SIG-M5 (cell line): ENCODE measurements at places on chromosomes 4 and X.

DNA sequence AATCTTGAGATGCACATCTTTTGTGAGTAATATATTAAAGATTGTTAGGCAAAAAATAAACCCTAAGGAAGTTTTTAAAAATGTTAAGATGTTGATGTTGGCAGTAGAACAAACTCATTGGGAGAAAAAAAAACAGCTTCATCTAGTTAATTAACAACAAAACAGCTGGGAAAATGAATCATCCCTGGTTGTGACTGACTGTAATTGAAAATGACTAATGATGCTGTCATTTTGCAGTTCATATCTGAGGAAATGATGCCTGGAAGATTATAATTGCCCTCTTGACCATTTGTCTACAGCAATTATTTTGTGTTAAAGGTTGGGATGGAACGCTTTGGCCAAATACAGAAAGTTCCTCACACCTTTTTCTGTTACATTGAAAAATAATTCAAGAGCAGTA, 760.4 kb upstream of the FTHL17 start:
- no peak for DNase-seq

GRCh38 chr4:184384810-184385557, 89.4 kb downstream of the IRF2 start:
- DNase-seq: no peak

DNA sequence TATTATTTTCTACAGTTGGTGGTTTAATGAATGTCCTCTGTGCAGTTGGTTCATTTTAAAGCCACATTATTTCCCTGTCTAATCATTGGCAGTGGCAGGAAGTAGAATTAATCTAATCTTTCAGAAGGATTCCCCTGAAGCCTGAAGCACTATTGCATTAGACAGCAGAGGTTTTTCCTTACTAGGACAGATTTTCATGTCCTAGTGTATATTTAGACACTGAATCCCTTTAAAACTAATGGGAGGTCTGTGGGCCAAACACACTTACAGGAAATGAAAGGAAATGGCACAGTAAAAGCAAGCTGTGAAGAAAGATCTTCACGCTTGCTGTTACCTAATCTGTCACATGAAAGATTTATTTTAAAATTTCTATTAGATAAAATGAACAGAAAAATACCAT, 165.2 kb downstream of the SLC39A8 start:
- DNase-seq: no peak

DNA sequence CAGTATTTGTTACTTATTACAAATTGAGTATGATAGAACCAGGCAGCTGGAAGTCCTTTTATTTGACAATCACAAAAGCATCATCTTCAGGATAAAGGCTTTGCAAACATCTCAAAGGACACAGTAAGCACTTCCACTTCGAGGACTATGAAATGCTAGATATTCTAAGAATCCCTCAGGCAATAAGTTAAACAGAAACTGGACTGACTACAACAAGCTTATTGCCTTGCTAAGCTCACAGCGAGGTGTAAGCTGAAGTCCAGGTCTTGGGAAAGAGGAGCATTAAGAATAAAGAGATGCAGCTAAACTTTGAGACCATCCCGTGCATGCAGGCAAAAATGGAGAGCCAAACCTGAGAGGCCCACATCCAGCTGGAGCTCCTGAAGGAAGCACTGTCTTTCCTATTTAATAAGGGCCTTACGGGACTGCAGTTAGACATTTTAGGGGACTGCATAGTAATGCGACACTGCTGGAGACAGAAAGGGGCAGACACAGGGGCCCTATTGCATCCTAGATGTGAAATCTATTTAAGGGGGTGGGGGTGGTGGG, 38.7 kb downstream of the DCHS2 start:
- DNase-seq: no peak

- DNase-seq: no peak
Measured at GRCh38 chrX:107755721-107756120, 19.9 kb downstream of the TSC22D3 start.

GRCh38 chr4:90127223-90127705, at the start of gene CCSER1:
TSS of gene CCSER1 (plus strand) at chr4:90127394.
- no peak for DNase-seq

GRCh38 chrX:24081661-24082154, 27.0 kb downstream of the EIF2S3 start:
- DNase-seq: no peak

DNA sequence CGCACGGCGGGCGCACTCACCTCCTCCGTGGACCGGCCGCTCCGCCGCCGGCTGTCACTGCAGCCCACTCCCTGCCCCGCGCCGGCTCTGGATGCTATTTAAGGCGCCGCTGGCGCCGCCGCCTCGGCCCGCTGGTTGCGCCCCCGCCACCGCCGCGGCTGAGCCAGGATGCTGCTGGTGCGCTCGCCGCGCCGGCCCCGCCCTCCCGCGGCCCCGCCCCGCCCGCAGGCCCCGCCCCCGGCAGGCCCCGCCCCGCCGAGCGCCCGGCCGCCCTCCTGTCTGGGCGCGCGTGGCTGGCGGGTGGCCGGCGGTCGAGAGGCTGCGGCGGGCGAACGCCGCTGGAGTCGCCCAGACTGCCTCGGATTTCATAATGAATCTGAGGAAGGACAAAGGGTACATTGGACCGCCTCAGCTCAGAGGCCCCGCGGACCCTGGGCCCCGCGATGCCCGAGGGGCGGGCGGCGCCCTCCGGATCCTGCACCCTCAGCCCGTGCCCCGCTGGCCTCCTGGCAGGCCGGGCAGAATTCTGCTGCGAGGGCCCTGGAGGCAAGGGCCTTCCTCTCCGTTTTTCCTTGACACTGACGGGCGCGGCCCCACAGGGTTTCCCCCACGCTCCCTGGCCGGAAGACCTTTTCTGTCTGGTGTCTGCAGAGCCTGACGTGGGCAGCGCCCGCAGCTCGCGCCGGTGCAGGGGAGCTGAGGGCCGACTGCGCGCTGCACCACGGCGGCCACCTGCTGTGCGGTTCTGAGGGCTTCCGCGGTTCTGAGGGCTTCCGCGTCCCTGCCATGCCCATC, at the start of gene ACSL1:
TSS of gene ACSL1 (minus strand) at position 73 of the 795 bp plus-strand sequence. CDS start 22,454 bp downstream, outside the sequence.
- peak; percentile 4 for DNase-seq

- DNase-seq: no peak
Measured at GRCh38 chr4:57158221-57158620, 48.0 kb upstream of the IGFBP7 start.

- no peak for DNase-seq
Measured at GRCh38 chr4:35836596-35836995, 407.7 kb downstream of the ARAP2 start.

- no peak for DNase-seq
Measured at GRCh38 chr4:176188654-176189053, 6.7 kb downstream of the SPATA4 start.

DNA sequence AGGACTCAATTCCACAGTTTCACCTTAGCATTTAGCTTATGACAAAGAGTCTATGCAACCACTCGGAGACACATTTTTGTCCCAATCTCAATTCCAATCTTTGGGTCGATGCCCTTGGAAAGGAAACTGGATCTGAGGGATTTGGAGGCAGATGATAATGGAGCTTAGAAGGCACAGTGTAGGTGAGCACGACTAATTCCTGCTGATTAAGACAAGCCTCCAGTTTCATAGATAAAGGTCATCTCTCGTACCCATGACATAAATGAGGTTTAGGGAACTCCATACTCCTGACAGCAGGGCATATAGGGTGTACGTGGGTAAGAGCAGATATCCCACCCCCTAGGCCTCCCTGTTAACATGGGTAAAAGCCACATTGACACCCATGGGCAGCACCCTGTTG, 24.4 kb upstream of the ZNF718 start:
- DNase-seq: no peak

- DNase-seq: peak; percentile 81
Measured at GRCh38 chrX:39750848-39751247, 346.9 kb downstream of the BCOR start.

GRCh38 chr4:173237152-173237551, 68.5 kb downstream of the GALNT7 start:
- DNase-seq: no peak

DNA sequence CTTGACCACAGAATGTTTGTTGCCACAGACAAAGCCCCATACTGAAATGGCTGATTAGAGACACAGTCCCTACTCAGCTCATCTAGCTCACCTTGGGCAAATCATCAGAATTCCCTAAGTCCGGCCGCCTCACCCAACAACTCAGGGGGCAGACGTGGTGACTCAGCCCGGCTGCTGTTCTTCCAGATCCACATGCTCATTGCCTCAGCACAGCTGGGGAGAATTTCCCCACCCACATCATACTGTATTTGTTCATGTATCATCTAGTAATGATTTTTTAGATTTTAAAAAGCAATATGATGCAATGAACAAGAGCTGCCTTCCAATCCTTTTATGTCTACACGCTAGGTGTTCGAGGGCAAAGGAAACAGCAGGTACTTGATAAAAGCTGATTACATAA, 333.8 kb upstream of the TENM3 start:
- no peak for DNase-seq

- no peak for DNase-seq
Measured at GRCh38 chr4:125663896-125664767, 349.4 kb downstream of the FAT4 start.

DNA sequence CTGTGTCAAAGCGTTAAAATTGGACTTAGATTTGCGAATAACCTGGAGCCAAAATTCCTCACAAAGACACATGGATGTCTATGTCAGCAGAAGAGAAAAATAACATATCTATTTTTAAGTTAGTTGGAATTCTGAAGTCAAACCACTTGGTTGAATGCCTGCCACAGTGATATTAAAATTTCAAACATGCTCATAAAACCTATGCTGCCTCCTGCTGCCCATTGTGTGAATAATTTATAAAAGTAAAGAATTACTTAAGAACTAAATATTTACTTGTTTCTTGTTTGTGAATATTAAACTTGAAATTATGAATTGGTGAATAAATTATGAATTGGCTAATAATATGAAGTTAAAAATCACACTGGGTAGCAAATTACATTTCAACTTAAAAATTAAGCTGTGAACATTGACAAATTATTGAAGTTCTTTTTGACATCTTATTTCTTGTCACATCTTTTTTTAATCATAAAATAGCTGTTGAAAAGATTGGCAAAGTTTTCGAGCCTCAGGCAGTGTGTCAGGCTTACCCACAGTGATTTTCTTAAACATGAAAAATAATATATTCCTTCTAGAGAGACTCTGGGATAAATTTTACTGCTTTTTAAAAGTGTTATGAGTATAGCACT, 35.4 kb downstream of the FABP2 start:
- DNase-seq: no peak

DNA sequence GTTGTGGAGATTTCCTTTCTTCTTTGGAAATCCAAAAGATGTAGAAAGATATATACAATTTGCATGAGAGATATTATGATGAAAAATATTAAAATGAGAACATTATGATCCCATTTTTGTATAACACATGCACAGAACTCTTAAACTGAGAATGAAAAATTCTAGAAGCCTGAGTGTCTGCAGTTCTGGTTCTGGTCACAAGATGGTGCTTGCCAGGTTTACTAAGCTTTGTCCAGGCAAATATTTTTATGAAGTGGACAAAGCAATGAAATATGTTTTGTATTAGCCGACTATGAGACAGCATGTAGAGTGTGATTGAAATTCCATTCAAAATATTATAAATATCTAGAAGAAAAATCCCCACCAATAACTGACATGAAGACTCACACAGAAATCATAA, 2.2 kb downstream of the PWWP3B start:
- no peak for DNase-seq

DNA sequence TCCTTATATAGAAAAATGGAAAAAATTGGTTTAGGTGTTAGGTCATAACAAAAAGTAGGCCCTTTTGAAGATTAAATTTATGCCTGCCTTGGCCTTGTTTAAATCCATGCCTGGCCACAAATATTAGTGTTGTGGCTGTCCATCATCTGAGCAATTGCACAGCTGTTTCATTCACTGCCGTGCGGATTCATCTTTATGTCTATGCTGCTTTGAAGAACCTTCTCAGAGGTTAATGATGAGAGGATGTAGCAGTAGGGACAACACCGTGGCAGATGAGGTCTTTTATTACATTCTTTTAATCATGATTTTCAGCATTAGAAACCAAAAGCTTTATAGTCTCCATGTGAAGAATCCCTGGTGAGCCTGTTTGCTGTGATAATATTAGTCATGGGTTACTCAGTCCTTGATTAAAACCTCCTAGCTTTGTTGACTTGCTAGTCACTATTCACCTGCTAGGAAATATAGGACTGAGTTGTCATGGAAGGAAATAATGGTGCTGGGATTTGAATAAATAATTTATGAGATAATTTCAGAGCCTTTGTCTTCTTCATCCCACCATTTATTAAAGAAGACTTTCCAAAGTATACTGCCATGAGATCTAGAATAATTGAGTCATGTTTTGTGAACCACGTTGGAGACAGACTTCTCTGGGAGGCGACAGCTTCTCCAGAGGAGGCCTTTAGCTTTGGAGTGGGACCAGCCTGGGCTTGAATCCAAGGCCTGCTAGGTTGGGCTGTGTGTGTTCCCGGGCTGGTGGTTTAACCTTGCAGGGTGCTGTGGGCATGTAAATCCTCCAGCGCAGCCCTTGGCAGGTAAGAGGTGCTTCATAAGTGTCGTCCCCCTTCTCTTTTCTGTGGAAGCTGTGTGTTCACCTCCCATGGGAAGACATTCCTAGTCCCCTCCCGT, 53.5 kb downstream of the PTTG2 start:
- DNase-seq: no peak

DNA sequence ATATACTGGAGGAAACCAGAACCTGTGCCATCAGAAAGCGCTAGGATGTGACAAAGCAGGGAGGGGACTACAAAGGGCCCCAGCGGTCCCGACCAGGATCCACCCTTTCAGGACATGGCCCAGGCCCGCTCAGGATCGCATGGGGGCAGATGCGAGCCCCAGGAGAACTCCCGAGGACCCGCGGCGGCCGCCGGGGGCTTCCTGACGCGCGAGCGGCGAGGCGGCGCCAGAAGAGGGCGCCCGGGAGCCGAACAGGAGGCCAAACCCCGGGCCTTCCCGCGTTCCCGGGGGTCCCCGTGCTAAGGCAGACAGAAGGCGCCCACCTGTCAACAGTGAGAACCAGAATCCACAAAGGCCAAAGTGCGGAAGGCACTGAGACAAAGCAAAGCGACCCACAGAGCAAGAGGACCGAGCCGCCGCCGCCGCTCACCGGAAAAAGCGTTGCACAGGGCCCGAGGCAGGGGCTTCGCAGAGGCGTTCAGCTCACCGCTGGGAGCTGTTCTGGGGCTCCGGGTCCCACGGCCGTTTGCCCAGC, 7.3 kb upstream of the OPN1LW start:
- no peak for DNase-seq

DNA sequence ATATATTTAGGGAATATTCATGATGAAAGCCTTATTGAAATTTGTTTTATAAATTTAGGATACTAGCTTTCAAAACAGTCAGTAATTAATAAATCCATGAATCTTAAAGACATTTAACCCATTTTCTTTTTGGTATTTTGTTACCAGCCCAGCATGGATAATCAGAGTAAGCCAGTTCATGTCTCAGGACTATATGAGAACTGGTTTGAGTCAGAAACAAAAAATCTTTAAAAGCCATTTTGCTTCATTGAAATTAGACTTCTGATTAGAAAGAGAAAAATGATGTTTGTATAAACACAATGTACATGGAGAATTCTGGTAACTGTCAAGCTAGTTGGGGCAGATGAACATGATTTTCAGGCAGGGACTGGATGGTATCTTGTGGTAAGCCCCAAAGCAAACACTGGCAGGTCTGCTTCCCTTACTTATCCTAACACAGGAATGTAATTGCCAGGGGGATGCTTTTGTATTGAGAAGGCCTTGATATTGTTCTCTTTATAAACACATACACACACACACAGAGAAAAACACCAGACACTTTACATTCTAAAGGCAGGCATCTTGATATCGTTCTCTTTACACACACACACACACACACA, 9.4 kb downstream of the ARHGAP10 start:
- no peak for DNase-seq
